ENCODE measurements at places on chromosomes 7 and 10.

DNA sequence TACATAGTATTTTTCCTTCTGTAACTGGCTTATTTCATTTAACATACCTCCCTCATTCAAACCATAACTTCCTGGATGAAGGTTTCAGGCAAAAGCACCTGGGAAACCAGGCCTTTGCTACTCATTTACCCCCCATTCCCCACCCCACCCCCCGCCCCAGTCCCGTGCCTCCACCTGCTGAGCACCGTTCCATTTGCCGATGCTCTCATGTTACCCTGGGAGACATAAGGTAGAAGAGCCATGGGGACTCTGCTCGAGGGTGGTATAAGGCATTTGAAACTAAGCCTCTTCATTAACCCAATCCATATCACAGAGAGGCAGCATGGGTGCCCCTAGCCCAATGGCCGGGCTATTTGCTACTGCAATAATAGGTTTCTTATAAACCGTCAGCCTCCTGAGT lies 22.2 kb upstream of the MCM10 start:
- DNase-seq: no peak

DNA sequence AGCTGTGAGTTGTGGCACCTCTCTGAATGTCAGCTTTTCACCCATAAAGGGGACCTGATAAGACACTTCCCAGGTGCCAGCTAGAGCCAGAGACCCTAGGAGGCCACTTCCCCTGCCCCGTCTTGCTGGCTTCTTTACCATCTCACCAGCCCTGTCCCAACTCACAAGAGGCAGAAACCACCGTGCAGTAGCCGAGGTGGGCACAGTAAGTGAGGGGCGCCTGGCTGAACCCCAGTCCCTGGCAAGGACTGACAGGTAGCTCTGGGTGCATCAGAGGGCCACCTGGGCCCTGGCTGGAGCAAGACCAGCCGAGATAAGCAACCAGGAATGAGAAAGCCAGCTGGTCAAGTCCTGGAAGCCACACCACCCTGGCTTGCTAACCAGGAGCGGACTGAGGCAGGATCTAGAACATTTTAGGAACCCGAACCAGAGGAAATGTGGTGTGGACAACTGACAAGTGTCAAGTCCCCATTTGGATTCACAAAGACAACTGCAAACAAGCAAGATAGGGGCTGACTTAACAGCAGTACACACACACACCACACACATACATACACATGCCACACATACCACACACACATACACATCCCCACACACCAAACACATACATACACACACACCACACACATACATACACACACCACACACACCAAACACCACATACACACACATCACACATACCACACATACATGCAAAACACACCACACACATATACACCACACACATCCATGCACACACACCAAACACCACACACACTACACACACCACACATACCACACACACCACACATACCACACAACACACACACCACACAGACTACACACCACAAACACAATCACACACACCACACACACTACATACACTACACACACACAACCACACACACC lies 20.8 kb downstream of the OGDHL start:
- no peak for DNase-seq

- DNase-seq: no peak
Observed at GRCh38 chr7:103699032-103699431, 253.0 kb upstream of the SLC26A5 start.

DNA sequence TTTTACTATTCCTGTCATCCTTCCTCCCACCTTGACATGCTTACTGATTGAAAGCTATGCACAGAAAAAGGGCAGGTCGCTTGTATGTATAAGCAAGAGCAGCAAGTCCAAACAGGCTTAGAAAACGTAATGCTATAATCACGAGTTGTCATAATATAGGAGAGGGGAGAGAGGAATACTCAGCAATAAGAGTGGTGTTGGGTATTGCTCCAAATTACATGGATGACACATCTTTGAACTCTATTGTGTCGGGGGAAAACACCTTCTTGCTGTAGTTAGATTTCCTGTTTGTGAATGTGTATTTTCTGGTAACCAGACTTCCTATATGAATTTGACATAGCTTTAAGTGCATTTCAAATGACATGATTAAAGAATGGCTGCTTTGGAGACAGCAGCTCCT lies 7.5 kb downstream of the MET start:
- no peak for DNase-seq

DNA sequence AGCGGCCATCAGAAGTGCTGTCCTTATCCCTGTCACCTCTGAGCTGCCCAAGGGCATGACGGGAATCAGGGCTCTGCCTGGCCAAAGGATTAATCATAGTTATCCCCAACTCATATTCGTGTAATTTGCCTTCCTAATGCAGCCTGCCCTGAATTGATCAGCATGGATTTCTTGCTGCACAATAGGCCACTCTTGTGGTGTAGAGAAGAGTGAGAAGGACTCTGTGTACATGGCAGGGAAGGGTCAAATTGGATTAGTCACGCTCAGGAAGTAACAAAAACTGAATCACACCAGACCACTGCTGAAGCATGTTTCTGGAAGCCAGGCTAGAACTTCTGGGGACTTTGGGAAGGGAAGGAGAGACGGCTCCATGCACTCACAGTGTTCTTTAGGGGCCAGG lies 227.0 kb downstream of the BUB3 start:
- DNase-seq: no peak

GRCh38 chr7:80210400-80210799 lies 75.8 kb downstream of the GNAI1 start:
- no peak for DNase-seq

- no peak for DNase-seq
Observed at GRCh38 chr7:115267503-115267902, 345.6 kb downstream of the MDFIC start.

- DNase-seq: no peak
Observed at GRCh38 chr7:47690902-47691558, 109.1 kb upstream of the TNS3 start.

DNA sequence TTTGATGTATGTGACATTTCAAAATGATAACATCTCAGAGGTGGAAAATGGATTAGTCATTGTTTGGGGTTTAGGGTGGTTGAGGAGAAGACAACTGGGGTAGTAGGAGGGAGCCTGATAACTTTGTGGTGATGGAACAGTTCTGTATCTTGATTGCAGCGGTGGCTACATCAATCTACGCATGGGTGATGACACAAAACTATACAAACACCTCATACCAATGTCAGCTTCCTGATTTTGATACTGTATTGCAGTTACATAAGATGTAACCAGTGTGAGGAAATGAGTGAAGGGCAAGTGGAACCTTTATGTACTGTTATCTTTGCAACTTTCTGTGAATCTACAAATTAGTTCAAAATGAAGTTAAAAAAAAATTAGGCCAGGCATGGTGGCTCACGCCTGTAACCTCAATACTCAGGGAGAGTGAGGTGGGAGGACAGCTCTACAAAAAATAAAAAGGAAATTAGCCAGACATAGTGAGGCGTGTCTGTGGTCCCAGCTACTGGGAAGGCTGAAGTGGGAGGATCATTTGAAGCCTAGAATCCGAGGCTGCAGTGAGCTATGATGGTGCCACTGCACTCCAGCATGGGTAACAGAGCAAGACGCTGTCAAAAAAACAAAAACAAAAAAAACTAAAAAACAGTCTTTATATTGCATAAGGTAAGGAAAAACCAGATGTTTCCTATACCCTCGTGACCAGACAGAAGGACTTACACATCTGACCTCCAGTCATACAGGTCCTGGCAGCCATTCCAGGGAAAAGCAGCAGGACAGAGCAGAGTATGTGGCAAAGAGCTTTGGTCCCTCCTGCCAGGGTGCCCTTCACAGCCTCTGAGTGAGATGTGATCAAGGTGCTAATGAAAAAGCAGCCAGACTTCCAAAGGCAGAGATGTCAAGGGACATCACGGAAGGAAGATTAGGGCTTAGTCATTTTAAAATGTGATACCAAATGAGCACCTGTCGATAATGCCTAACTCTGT lies 50.8 kb downstream of the CYTH3 start:
- DNase-seq: no peak

- no peak for DNase-seq
Observed at GRCh38 chr7:115708013-115708341, 322.6 kb downstream of the TFEC start.

DNA sequence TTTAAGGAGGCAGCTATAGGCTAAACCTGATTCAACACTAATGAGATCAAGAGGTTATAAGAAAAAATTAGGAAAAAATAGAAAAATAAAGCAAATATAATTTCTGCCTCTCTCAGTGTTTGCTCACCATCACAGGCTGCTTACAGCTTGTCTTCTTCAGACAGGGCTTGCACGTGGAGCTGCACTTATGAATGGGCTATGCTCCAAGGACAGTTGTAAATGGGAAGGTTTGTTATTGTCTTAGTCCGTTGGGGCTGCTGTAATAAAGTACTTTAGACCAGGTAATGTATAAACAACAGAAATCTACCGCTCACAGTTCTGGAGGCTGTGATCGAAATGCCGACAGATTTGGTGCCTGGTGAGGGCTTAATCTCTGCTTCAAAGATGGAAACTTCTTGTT lies 219.8 kb downstream of the NEBL start:
- DNase-seq: no peak

GRCh38 chr10:118970770-118971169 lies 58.7 kb upstream of the NANOS1 start:
- no peak for DNase-seq

DNA sequence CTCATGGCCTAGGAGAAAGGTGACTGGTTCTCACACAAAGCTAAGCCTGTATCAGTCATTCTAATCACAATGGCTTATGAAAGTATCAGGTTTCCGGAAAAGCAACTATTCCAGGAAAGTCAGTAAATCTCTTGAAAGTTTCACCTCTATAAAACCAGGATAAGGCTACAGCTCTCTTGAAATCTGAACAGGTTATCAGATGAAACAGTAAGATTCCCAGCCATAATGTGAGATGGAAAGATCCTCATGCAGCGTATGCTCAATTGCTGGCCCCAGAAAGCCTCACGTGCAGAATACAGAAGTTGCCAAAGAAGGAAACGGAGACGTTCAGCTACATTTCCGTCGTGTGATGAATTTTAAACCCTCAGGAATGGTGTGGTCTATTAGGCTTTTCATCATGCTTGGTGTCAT lies 90.0 kb downstream of the PFKFB3 start:
- no peak for DNase-seq

DNA sequence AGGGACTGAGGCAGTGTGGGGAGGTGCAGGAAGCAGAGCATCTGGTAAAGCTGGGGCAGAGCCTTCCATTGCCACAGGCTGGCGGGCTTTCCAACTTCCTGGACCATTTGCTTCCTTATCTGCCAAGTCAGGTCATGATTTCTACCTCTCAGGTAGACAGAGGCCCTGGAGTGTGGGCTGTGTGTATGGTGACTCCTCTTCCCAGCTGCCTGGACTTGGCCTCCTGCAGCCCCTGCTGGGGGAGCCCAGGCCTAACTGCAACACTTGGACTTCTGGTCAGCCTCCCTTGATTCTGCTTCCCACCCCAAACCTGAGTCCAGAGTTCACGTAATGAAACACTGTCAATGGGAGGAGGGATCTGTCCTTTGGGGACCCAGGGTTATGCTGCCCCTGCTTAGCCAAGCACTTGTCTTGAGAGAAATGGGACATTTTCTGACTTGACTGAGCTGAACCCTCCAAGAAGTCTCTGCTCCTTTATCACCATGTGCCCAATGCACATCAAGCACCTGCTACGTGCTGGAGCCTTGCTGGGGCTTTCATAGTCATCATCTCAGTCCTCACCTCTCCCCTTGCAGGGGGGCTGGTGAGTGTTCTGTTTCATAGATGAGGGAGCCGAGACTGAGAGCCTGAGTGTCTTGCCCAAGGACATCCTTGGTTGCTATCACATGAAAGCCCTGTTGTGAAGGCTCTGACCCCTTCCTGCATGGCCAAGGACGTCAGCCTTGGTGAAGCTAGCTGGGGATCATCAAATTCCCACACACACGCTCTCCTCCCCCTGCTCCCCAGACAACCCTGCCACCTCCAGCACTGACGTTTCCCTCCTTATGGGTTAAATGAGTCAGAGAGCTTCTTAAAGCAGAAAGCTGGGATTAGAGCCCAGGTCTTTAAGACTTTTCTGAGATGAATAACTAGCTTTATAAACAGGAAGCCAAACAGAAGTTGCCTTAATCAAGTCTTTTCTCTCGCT lies 3.4 kb downstream of the CLEC2L start:
- no peak for DNase-seq
